Vagina (tissue), 2 donors: ENCODE measurements at places on chromosomes 3 and 15.

GRCh38 chr3:175146258-175146657, 287.1 kb downstream of the NAALADL2 start:
- DNase-seq: no peak

GRCh38 chr3:191958980-191959671, 498.2 kb downstream of the PYDC2 start:
- no peak for DNase-seq

DNA sequence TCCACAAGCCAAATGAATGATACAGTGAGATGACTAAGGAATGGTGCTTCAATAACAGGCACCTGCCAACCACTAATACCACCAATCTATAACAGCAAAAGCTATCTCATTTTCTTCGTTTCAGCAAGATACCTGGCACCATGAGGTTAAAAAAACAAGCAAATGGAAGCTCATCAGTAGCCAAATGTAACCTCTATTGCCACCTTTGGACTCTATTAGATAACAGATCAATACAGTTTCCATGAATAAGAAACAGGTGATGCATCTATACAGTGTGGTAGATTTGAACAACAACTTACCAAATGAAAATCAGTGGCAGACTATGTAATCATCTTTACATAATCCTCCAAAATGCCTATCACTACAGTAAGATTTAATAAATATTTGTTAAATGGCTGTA, 32.8 kb downstream of the PLOD2 start:
- DNase-seq: no peak

DNA sequence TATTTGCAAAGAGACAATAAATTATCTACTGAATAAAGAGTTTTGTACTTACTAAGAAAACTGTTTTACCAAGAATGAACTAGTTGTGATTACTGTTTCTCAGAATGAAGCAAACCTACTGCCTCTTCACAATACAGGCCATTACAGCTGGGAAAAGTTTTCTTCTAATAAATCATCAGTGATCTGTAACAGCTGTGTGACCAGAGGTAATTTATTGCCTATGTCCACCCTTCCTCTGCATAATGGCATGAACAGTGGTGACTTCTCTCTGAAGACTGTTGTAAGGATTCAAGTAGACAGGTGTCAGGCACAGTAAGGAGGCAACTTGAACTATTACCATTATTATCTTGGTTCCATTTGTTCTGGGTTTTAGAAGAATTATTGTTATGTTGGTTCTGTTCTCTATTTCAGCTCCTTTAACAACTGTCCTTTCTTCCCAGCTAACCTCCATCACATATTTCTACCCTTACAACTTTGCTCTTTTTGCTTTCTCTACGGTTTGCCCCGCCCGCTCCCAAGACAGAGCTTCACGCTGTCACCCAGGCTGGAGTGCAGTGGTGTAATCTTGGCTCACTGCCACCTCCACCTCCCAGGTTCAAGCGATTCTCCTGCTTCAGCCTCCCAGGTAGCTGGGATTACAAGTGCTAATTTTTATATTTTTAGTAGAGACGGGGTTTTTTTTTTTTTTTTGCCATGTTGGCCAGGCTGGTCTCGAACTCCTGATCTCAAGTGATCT, 51.5 kb downstream of the PRKAR2A start:
- DNase-seq: no peak

GRCh38 chr3:15520804-15521572, 518 bp downstream of the COLQ start:
- no peak for DNase-seq

DNA sequence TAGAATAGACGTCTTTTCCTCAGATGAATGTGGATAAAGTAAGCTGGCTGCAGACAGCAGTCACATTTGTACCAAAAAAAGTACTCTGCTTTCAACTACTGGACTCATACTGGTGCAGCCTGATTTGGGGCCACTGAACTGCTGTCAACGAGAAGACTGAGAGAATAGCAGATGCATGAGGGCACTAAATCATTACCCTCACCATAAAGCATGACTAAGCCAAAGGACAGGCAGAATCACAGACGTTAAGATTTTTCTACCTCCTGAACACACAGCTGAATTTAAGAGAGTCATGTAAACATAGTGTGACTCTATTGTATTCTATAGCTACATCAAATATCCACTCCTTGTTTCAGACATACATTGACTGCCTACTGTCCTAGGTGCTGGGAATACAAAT, 67.8 kb upstream of the CDAN1 start:
- DNase-seq: no peak

DNA sequence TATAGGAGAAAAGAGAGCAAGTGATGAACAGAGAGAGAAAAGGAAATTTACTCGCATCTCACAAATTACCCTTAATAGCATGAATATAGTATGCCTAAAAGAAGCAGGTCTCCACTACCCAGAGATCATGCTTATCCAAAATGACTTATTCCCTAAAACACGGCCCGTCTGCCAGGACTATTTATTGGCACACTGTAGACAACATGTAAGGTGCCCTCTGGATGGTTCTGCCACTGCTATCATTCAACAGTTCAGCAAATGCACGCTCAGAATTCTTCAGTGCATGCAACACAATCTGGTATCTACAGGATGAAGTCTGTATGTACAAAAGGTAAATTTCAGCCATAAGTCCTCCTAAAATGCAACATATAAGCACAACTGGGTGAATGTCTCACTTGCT, 465.8 kb downstream of the SHQ1 start:
- DNase-seq: no peak

GRCh38 chr3:175932586-175932985, 1073.5 kb downstream of the NAALADL2 start:
- DNase-seq: no peak

GRCh38 chr15:32905481-32905880, 187.7 kb downstream of the GREM1 start:
- no peak for DNase-seq

DNA sequence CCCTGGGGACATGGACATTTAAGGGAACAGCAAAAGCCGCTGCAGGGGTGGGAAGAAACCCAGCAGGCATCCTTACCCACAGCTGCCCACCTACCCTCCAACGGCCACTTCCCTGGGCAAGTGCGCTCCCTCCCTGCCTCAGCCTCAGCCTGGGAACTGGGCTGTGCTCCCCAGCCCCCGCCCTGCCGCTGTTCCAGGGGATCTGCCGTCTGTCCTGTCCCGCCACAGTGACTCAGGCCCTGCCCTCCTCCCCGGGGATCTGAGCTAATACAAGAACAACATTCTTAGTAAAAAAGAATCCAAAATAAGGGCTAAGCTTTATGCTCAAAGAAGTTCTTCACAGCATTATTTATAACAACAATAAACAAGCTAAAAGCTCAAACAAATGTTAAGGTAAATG, 7.4 kb upstream of the IQSEC1 start:
- DNase-seq: no peak

- DNase-seq: no peak
Observed at GRCh38 chr3:151983538-151983937, 110.1 kb downstream of the SUCNR1 start.

DNA sequence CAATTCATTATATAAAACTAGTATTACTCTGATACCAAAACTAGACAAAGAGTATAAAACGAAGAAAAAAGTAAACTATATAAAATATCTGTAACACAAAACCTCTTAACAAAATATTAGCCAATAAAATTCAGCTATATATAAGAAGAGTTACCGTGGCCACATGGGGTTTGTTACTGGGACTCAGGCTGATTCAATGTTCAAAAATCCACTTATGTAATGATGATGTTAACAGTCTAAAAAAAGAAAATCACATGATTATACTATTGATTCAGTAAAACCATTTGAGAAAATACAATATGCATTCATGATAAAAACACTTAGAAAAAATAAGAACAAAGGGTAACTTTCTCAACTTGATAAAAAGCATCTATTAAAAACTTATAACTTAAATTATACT, 18.3 kb downstream of the P2RY1 start:
- no peak for DNase-seq

DNA sequence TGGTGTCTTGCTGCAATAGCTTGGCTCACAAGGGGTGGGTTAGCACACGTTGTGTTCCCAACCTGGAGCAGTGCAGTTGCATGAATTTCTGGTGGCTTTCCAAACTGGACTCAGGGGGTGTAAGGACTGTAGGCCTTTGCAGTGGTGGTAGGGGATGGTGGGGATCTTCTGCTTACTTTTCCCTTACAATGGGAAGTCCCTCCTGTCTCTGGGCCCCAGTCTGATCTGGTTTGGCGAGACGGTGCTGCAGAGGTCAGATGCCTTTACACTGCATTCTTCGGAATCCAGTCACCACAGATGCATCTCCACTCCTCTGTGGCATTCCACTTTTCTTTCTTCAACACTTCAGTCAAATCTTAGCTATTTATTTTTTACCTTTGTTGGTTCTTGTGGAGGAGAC, 132.1 kb downstream of the DOCK3 start:
- DNase-seq: no peak

GRCh38 chr3:87867001-87867400, 191.8 kb downstream of the CGGBP1 start:
- DNase-seq: no peak

- DNase-seq: no peak
Observed at GRCh38 chr15:65101411-65101890, 13.5 kb downstream of the UBAP1L start.

- no peak for DNase-seq
Observed at GRCh38 chr3:130558366-130558765, 41.4 kb downstream of the COL6A6 start.

DNA sequence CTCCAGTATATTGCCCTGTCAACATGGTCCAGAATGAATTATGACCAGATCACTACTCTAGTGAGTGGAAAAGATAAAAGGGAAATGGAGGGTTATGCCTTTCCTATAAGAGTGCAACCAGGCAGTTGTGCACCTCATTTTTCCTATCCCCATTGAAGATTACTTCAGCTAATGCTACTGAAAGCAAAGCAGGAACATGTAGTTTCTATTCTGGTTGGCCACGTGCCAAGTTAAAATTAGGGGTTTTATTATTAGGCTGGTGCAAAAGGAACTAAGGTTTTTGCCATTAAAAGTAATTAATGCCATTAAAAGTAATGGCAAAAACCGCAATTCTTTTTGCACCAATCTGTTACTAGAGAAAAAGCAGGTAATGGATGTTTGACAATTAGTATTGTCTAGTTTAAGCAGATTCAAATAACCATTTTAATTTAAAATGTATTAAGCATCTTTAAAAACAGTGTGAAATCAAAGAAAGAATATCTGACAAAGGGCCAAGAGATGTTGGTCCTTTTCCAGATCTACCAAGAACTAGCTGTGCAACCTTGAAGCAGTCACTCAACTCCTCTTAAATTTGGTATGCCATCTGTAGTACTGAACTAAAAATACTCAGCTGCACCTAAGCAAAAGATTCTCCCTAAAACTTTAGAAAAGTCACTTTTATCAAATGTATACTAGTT, 567.5 kb upstream of the CCDC54 start:
- DNase-seq: no peak

DNA sequence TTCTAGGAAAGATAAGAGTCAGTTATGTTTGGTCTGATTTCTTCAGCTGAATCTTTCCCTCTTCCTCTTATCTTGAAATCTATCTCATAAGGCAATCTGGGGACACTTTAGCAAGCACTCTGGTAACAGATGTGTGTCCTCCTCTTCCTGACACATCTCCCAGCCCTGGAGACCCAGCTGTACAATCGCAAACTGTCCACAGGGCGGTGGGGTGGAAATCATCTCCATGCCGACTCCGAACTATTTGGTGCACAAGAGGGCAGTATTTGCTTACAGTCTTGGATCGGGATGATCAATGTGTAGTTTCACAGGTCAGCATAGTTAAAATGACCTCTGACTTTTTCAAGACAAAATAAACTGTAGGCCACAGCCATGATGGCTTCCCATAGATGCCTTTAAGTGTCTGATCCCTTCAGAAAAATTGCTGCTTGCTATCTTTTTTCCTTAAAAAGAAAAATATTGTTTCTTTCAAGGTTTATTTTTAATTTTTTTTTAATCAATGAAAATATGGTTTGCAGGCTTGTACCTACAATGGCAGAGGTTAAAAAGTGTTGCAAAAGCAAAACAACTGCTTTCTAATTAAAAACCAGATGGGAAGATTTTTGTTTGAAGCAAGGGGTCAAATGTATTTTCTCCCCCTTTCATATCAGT, 17.7 kb downstream of the EEFSEC start:
- DNase-seq: no peak

DNA sequence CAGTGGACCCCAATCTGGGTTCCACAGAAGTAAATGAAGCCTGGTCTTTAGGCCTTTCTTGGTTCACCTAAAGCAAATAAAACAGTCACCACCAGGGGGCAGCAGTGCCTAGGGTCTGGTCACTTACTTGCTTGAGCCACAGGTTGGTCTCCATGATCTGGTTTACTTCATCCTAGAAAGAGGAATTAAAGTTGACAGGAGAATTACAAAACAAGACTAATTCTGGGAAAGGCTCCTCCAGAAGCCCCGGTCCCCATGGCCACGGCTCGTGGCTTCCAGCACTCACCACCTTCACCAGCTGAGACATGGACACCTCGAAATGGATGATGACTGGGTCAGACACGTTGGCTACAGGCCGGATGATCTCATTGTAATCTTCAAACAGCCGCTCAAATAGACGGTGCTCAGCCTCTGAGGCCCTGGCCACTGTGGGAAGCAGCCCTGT, 2.3 kb downstream of the CHRNA3 start:
- DNase-seq: no peak

GRCh38 chr3:172181932-172182586, 142.7 kb downstream of the FNDC3B start:
- DNase-seq: no peak

- no peak for DNase-seq
Observed at GRCh38 chr3:98766924-98767323, 3.8 kb downstream of the ST3GAL6 start.

- no peak for DNase-seq
Observed at GRCh38 chr3:71066849-71067261, 516.7 kb downstream of the FOXP1 start.

GRCh38 chr3:50572801-50573371, 3.6 kb downstream of the HEMK1 start:
- DNase-seq: no peak

DNA sequence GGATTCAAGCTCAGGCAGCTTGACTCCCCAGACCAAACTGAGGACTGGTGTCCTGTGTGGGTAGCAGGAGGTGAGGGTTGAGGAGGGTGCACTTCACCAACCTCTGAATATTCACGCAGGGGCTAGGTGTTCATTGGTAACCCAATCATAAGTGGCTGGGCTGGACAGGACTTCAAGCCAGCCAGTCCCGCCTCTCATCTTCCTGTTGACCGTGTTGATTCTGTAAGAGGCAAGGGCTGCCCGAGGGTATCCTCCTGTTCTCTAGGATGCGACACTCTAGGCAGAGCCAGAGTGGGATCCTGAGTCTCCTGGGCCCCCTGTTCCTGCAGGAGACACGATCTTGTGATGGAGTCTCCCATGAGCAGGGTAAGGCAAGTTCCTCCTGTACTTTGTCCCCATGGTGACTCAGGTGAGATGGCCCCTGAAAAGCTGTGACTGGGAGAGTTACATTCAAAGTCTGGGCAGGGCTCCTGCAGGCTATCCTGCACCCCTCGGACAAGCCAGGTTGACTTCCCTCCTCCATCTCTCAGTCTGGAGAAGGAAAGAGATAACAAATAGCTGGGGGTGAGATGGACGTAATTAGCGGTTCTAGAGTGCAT, 58.1 kb upstream of the POMGNT2 start:
- no peak for DNase-seq

GRCh38 chr3:27669591-27669990, 52.5 kb downstream of the EOMES start:
- peak; percentile 20 for DNase-seq

- no peak for DNase-seq
Observed at GRCh38 chr15:84908564-84908963, 24.1 kb downstream of the SLC28A1 start.

GRCh38 chr3:148881286-148881685, 16.2 kb downstream of the CPA3 start:
- DNase-seq: no peak
